ENCODE measurements at places on chromosomes 6 and 20. TPM values are rescaled to one million over a fixed set of nuclear protein-coding genes. Genes with fewer than 3 reads are reported as not detected.

PROCR gene
- total RNA-seq = 0.95 TPM

- DNase-seq = no peak
- H3K36me3 ChIP-seq = no peaks in the 10 kb centered on the region
- no peak overlapping the region for H3K4me3 ChIP-seq
These were observed 55.9 kb downstream of the TRAF3IP2 start for GRCh38 chr6:111549746-111550145.

DNA sequence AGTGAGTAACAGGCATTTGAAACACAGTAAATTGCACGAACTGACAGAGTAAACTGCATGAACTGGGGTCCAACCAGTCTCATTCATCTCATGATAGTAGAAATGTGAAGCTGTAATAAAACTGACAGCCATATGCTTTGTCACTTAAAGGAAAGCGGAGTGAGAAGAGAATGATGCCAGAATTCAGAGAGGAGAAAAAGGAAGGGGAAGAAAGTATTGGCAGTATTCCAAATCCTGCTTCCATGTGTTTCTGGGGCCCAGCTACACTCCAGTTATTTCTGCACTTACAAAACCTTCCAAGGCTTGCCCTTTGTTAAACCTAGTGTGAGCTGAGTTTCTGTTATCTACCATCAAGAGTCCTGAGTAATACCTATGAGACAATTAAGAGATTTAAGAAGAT is 17.2 kb downstream of the SNX14 start:
- no peak overlapping the region for H3K27ac ChIP-seq
- peaks cover 20% of the 10 kb centered on the region for H3K36me3 ChIP-seq
- peaks cover 7% of the 10 kb centered on the region for H3K4me1 ChIP-seq
- H3K27me3 ChIP-seq = no peaks in the 10 kb centered on the region
- DNase-seq = no peak
- no peak overlapping the region for H3K4me3 ChIP-seq

OR2J3 gene
- total RNA-seq = not detected

DYNLT2 gene
- total RNA-seq = 1.7 TPM

GRCh38 chr6:37696220-37696840 is 1.4 kb downstream of the MDGA1 start:
- H3K27me3 ChIP-seq = peaks cover 6% of the 10 kb centered on the region
- peaks cover 46% of the 10 kb centered on the region for H3K4me1 ChIP-seq
- DNase-seq = peak; percentile 51

GRCh38 chr6:42201382-42201781 is 6.6 kb upstream of the GUCA1B start:
- no peaks in the 10 kb centered on the region for H3K27me3 ChIP-seq
- no peak overlapping the region for H3K4me3 ChIP-seq
- peaks cover 23% of the 10 kb centered on the region for H3K36me3 ChIP-seq
- no peak overlapping the region for H3K27ac ChIP-seq

DNA sequence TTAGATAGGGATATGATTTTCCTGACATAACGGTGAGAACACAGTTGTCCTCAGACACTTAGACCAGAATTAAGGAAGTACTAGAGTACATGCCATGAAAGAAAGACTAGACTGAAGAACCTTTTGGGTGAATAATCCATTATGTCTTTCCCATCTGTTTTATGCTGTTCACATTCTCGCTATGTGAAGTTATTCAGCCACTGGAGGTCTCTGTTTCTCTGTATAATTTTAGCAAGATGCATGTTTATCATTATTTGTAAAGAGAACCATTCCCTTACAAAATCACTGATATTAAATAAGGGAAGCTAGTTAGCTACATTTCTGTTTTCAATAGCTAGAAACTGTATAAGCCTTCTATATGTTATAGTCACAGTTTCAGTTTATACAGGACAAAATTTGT is 391.9 kb downstream of the CD109 start:
- DNase-seq = no peak
- H3K27me3 ChIP-seq = no peaks in the 10 kb centered on the region
- no peaks in the 10 kb centered on the region for H3K36me3 ChIP-seq
- no peaks in the 10 kb centered on the region for H3K4me1 ChIP-seq
- no peak overlapping the region for H3K27ac ChIP-seq
- H3K4me3 ChIP-seq = no peak overlapping the region

- no peak overlapping the region for H3K27ac ChIP-seq
- no peaks in the 10 kb centered on the region for H3K4me1 ChIP-seq
- no peaks in the 10 kb centered on the region for H3K36me3 ChIP-seq
- H3K27me3 ChIP-seq = peaks cover 32% of the 10 kb centered on the region
- H3K4me3 ChIP-seq = no peak overlapping the region
These were observed 22.3 kb downstream of the MARCKS start for GRCh38 chr6:113879186-113880096.

DNA sequence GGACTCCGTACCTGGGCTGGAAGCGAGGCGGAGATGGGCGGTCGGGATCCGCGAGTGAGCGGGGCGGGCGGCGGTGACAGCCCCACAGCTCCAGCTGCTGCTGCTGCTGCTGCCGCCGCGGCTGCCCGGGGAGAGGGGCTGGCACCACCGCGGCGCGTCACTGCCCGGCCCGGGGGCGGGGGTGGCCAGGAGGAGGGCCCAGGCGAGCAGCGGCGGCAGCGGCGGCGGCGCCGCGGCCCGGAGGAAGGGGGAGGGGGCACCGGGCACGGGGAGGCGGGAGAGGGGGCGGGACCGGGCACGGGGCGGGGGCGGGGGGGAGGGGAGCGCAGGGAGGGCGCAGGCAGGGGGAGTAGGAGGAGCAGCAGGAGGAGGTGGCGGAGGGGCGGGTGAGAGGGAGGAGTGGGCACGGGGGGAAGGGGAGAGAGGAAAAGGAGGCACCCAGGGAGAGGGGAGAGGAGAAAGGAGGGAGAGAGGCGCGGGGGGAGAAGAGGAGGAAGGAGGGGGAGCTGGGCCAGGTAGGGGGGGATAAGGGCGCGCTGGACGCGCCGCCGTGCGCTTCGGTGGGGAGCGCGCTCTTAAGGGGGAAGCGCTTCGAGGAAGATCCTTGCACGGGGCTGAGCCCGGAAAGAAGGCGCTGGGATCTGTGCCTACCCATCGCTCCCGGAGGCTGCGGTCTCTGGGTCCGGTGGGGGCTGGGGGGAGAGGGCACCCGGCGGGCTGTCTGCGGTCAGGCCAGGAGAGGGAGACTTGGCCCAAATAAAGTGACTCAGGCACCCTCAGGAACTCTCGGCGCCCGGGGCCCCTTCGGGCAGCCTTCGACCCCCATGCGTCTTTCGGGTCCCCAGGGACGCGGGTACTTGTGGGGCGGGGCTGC is 101.5 kb downstream of the NOL4L start:
- no peaks in the 10 kb centered on the region for H3K36me3 ChIP-seq
- H3K4me3 ChIP-seq = peak overlapping the region; percentile 68
- H3K27ac ChIP-seq = no peak overlapping the region
- H3K4me1 ChIP-seq = peaks cover 21% of the 10 kb centered on the region
- peak; percentile 53 for DNase-seq
- H3K27me3 ChIP-seq = no peaks in the 10 kb centered on the region

GRCh38 chr20:5991623-5992441 is 41.4 kb downstream of the MCM8 start:
- no peak overlapping the region for H3K27ac ChIP-seq
- no peaks in the 10 kb centered on the region for H3K27me3 ChIP-seq
- no peak overlapping the region for H3K4me3 ChIP-seq
- no peak for DNase-seq
- peaks cover 38% of the 10 kb centered on the region for H3K36me3 ChIP-seq
- peaks cover 23% of the 10 kb centered on the region for H3K4me1 ChIP-seq

GRCh38 chr20:33188421-33188820 is 20.5 kb downstream of the BPIFA2 start:
- H3K27ac ChIP-seq = no peak overlapping the region
- H3K4me1 ChIP-seq = no peaks in the 10 kb centered on the region
- no peak for DNase-seq

Data from activated CD4-positive, alpha-beta memory T cell treated with anti-CD3 and anti-CD28 coated beads, Interleukin-2, amount 10 ng/mL, durations not matched to agents 7 days and 5 days (primary cell).